ENCODE measurements at places on chromosomes 12 and 14.

DNA sequence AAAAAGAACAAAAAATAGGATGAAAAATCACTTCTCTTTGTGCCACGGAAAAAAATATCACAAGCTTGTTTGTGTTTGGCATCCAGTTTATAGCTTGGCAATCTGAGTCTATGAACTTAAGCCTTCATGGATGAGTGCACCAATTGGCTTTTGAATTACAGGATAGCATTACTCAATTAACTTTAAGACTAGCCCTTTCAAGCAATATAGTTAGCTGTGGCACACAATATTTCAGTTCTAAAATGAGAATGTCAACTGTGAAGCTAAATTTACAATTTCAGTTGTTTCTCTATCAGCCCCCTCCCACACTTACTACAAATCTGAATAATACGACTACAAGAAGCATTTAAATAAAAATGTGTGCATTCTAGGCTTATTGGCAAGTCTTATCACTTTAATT lies 8.3 kb downstream of the RERG start:
- DNase-seq = no peak

DNA sequence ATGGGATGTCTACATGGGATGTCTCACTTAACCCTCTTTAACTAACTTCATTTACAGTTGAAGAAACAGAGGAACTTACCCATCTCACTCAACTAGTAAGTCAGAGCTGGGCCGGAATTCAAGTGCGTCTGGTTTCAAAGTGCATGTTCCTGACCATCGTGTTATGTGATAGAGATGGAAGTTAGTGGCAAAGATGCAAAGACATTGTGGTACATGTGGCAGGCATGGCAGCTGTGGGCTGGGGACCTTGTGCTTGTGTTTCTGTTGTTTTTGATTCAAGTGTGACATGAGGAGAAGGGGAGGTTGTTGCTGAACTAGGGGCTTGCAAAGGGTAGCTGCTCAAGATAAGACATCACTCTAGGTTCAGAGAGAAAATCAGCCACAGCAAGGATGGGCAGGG lies 2.3 kb upstream of the KRT74 start:
- no peak for DNase-seq

GRCh38 chr12:78419513-78419912 lies 445.1 kb upstream of the SYT1 start:
- DNase-seq = no peak

GRCh38 chr12:40137252-40137651 lies 31.4 kb upstream of the SLC2A13 start:
- peak; percentile 0 for DNase-seq

DNA sequence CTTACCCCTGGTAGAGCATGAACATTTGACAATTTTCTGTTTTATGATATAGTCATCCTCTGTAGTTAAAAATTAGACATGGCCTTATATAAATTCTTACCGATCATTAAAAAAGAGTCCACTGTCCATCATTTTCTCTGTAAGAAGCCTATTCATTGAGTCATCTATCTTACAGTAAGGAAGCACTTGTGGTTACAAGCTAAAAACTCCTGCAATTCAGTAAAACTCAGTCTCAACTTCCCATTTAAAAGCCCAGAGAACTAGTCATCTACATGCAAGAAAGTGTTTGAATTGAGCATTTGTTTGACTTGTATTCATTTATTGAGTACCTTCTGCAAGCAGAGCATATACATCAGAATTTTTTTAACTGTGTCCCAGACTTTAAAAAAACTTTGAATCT lies 63.3 kb downstream of the GTF2A1 start:
- DNase-seq = peak; percentile 20

GRCh38 chr14:100108840-100109593 lies 43.8 kb downstream of the EVL start:
- DNase-seq = peak; percentile 21

DNA sequence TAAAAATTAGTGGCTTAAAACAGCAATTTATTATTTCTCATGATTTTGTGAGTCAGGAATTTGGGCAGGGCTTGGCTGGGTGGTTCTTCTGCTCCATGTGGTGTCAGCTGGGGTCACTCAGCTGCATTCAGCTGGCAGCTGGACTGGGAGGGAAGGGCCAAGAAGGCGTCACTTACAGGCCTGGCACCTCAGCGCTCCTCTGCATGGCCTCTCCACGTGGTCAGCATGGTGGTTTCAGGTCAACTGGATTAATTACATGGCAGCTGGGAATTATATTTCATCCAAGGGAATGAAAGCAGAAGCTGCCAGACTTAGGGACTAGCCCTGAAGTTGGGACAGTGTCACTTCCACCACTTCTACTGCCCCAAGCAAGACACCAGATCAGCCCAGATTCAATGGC lies 27.5 kb upstream of the IRF2BPL start:
- no peak for DNase-seq

- peak; percentile 84 for DNase-seq
Observed at GRCh38 chr12:90974286-90974685, 19.3 kb upstream of the CCER1 start.

DNA sequence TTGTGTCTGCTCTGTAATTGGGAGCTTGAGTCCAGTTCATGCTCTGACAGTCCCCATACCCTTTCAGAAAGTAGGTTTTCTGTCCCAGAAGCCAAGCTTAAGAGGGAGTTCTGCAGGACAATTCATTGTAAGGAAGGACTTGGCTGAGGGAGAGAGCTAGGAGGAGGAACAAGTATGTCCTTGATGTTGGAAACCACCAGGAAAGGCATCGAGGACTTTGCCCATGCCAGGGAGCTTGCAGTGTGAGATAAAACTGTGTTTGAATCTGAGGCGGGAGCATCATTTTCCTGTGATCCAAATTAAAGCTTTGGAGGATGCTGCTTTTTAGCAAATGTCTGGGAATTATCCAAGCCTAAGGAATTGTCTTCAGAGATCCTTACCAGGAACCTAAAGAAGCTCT lies 175.3 kb downstream of the EMP1 start:
- no peak for DNase-seq

DNA sequence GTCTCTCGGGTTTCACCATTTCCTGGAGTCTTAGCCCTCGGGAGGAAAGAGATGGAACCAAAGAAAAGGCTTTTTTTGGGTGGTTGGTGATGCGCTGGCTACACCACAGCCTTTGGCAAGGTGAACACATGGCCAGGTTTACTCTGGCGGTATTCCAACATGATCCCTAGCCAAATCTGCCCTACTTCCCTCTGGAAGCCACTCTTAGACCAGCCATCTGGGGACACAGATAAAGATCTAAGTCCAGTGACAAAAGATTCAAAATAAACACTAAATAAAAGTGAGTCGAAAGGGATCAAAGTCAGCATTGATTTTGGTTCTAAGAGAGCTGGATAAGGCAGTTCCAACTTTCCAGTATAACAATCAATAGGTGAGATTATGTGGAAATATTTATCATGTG lies 694.5 kb downstream of the VRK1 start:
- no peak for DNase-seq

- DNase-seq = no peak
Observed at GRCh38 chr12:24795699-24796347, 153.1 kb downstream of the BCAT1 start.

DNA sequence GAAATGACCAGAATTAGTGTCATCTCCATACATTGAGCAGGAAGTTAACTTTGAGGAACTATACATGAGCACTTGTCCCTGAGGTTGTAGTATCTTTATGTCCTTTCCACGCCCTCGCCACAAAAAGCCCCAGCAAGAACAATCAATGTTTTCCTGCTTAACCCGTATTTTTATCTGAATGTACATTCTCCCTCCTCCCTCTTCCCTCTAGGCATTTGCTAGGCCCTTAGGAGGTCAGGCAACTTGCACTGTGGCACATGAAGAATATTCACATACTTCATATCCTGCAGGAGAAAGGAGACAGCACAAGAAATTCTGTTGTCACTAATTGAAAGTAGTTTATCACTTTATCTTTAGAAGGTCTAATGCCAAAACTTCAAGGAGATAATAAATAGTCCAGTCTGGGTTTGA lies 18.1 kb upstream of the DUSP6 start:
- DNase-seq = no peak

GRCh38 chr14:103697603-103698379 lies 17.5 kb downstream of the XRCC3 start:
- DNase-seq = no peak

DNA sequence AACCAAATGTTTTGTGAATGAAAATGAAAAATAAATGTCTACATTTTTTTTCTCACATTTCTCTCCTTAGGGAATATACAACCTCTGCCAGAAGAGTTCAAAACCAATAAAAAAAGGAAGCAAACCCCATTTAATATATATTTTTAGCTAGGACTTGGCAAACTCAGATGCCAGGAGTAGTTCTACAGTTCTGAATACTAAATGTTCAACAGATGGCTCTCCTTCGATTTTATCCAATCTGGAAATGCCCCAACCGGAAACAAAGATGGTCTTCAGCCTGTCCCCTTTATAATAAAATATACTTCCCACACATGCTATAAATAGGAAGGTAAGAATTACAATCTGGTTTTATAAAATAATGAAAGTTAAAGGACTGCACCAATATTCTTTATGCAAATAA lies 330.4 kb downstream of the MDGA2 start:
- DNase-seq = no peak

GRCh38 chr12:50458606-50459005 lies 46.2 kb upstream of the DIP2B start:
- DNase-seq = peak; percentile 37

- DNase-seq = no peak
Observed at GRCh38 chr12:101051151-101051550, 158.9 kb downstream of the SLC5A8 start.

- peak; percentile 53 for DNase-seq
Observed at GRCh38 chr12:10632226-10632625, 18.8 kb upstream of the MAGOHB start.

GRCh38 chr14:98840091-98840490 lies 431.9 kb downstream of the BCL11B start:
- DNase-seq = no peak

- no peak for DNase-seq
Observed at GRCh38 chr12:41466802-41467201, 278.7 kb downstream of the PDZRN4 start.

GRCh38 chr12:19428246-19428645 lies 11.0 kb upstream of the AEBP2 start:
- peak; percentile 30 for DNase-seq

DNA sequence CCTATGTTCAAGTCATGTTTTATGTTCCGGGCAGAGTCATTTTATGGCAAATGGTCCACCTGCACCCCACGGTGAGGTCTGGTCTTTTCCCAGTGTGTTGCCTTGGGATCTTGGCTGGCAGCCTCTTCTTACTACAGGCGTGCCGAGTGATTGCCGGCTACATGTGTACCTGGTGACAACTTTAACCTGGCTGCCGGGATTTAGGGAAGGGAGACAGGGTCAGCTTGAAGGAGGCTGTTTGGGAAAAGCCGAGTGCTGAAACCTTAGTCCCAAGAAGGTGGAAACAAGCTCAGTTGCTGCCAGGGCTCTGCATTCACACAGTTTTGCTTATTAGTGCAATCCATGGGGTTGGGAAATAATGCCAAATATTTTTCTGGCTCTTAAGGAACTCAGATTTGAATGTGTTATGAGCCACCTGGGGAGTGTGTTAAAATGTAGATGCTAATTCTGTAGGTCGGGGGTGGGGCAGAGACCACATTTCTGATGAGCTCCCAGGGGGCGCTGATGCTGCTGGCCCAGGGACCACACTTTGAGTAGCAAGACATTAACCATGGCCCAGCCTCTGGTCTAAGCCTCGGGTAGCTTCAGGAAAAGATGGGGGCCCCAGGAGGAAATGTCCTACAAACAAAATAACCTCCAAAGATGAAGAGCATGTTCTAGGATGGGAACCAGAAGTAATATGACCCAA lies 179.6 kb downstream of the TBX5 start:
- DNase-seq = no peak

GRCh38 chr12:121916719-121917118 lies 1.7 kb upstream of the CFAP251 start:
- DNase-seq = peak; percentile 31

DNA sequence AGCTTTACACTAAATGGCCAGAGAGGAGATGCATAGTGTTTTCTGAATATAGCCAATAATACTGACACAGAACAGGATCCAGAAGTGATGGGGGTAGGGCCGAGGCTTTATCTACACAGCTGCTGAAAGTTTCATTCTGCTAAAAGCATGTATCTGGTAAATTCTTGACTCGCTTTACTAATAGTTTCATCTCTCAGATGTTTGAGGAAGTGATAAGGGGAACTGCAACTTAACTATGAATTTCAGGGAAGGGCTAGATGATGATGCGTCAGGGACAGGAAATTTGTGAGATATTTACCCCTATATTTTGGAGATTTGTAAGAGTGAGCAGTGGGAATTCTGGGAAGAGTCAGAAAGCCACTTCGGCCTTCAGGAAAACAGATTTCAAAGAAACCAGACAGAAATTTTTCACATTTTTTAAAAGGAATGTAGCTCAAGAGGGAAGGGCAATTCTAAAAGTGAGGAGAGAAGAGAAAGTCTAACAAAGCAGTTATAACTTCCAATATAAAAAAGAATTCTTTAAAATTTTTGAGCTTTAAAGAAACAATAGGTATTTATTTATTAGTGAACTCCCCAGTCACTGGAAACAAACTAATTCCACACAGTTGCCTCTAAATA lies 243.1 kb downstream of the BCAT1 start:
- DNase-seq = peak; percentile 42

- no peak for DNase-seq
Observed at GRCh38 chr14:72975770-72976169, 49.5 kb downstream of the DCAF4 start.

GRCh38 chr12:64256166-64256800 lies 34.2 kb upstream of the KICS2 start:
- DNase-seq = peak; percentile 63

- no peak for DNase-seq
Observed at GRCh38 chr12:122099856-122100255, 21.3 kb downstream of the MLXIP start.

- DNase-seq = peak; percentile 72
Observed at GRCh38 chr12:115636546-115636945, 640.9 kb downstream of the MED13L start.

- no peak for DNase-seq
Observed at GRCh38 chr14:37018571-37019240, 153.7 kb downstream of the SLC25A21 start.

DNA sequence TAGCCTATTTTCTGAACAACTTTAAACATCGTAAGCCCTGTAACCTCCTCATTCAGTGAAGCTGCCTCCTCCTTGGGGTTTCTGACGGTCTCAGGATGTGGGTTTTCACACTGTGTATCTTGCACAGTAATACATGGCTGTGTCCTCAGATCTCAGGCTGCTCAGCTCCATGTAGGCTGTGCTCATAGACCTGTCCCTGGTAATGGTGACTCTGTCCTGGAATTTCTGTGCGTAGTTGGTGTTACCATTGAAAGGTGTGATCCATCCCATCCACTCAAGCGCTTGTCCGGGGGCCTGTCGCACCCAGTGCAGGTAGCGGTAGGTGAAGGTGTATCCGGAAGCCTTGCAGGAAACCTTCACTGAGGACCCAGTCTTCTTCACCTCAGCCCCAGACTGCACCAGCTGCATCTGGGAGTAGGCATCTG lies 980.5 kb downstream of the TMEM121 start:
- no peak for DNase-seq

Data from fibroblast of skin of right biceps (primary cell).